ENCODE measurements at places on chromosomes 11 and 22.
A peak's percentile ranks its signal among the peaks of the same experiment; 100 is the strongest.

DNA sequence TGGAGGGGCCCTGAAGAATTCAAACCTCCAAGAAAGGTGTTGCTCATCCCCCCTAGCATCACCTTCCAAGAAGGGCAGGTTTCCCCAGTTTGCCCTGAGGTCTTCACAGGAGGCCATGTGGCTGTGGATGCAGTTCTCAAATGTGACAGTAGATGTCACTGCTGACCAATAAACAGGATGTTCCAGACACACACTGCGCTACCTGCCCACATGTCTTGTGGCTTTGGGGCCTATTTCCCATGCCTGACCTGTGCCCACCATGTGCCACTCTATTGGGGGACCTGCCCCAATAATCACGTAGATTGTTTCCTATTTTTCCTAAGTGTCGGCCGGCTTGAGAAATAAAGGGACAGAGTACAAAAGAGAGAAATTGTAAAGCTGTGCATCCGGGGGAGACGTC is 4.5 kb downstream of the GSTT2 start:
- DNase-seq, result no peak

GRCh38 chr11:15575409-15575808 is 460.7 kb downstream of the INSC start:
- DNase-seq, result no peak

DNA sequence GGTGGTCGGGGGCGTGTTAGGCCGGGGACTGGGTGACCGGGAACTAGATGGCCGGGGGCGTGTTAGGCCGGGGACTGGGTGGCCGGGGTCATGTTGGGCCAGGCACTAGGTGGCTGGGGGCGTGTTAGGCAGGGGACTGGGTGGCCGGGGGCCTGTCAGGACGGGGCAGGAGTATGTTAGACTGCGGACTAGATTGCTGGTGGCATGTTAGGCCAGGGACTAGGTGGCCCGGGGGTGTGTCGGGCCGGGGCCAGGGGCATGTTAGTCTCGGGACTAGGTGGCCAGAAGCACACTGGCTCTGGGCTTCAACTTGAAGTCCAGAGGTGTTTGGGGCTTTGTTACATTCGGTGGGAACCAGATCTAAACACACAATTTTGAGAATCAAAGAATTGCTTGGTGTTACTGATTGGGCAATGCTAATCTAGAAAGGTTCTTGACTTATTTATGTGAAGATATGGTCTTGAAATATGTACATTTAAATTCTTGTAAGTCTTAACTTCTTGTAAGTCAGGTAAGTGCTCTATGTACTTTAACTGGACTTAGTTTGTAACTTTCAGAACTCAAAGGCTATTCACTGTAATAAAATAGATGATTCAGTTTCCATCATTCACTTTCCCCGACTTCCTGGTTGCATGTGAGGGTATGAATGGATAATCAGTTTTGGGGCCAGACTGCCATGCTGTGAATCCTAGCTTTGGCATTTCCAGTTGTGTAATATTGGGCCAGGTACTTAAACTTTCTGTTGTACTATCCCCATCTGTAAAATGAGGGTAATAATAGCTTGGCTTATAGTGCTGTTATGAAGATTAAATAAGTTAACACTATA is 1.1 kb downstream of the EXT2 start:
- DNase-seq, result no peak

GRCh38 chr22:21753374-21754111 is 17.9 kb upstream of the YPEL1 start:
- no peak for DNase-seq

- no peak for DNase-seq
Measured at GRCh38 chr11:130110339-130111108, 40.8 kb downstream of the APLP2 start.

DNA sequence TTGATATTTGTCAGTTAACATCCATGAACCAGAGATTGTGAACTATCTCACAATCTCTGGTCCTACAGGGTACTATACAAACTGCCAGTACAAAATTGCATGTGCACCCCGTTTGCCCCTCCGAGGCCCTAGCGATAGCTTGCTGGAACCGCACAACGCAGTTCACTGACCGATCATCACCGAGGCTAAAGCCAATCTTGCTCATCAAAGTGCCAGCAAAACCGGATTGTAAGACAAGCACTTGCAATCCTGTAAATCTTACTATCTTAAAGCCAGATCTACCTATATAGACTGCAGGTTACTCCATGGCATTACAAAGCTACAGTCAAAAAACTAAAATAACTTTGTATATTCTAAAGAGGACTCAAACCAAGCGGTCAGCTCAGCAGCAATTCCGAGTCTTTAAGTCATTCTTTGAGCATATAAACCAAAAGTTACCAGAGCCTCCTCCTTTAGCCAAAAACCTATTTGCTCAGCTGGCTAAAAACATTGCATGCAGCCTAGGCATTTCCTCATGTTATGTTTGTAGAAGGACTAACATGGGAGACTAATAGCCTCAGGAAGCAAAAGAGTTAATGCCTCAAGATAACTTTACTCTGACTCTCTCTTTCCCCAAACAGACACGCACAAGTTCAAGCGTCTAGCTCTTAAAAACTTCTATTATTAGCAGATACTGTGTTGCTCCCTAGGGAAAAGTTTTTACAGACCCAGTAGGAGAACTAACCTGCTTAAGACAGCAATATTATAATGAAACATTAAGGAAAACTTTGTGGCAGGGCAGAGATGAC is 30.7 kb upstream of the CPT1A start:
- no peak for DNase-seq

GRCh38 chr11:65817312-65817834 is 16.4 kb upstream of the SNX32 start:
- DNase-seq, result no peak

DNA sequence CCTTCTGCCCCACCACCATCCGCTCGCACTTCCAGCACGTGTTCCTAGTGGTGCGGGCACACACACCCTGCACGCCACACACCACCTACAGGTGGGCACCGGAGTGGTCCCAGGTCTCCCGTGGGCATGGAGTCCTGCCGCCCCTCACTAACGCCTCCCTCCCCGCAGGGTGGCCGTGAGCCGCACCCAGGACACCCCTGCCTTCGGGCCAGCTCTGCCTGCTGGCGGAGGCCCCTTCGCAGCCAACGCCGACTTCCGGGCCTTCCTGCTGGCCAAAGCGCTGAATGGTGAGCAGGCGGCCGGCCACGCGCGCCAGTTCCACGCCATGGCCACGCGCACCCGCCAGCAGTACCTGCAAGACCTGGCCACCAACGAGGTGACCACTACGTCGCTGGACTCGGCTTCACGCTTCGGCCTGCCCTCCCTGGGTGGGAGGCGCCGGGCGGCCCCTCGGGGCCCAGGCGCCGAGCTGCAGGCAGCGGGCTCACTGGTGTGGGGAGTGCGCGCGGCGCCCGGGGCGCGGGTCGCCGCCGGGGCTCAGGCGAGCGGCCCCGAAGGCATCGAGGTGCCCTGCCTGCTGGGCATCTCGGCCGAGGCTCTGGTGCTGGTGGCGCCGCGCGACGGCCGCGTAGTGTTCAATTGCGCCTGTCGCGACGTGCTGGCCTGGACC is 8.5 kb downstream of the SIPA1 start:
- DNase-seq, result no peak

DNA sequence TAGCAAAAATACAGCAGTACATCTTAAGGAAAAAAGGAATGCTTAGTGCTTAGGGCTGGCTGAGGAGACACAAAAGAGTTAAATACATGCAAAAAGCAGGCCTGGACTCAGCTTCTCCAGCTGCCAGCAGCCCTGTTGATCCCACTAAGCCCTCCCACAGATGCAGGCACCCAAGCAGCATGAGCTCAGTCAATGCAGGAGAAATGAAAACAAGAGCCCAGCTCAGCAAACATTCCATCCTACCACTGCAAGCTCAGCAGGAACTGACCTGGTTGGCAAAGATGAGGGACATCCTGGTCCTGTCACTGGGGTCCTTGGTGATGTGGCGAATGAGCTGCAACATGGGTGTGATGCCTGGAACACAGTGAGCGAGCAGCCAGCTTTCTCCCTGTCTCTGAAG is 5.8 kb downstream of the CYB5R2 start:
- no peak for DNase-seq

GRCh38 chr11:2266586-2267305 is 3.6 kb downstream of the ASCL2 start:
- DNase-seq, result no peak

DNA sequence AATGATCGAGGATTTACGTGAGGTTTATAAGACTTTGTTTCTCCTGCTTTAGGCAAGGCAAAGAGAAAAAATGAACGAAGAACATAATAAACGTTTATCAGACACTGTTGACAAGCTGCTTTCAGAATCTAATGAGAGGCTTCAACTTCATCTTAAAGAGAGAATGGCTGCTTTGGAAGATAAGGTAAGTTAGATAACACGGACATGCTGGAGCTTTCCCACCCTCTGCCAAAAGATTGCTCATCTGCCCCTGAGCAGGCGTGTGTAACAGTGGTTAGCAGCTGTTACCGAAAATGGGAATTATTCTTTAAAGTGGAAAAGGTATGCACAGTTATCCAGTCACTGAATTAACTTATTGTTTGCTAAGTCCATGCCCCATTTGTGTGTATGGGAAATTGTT is 62.8 kb upstream of the CTTN start:
- no peak for DNase-seq

- no peak for DNase-seq
Measured at GRCh38 chr11:61155741-61156140, 5.5 kb downstream of the VPS37C start.

DNA sequence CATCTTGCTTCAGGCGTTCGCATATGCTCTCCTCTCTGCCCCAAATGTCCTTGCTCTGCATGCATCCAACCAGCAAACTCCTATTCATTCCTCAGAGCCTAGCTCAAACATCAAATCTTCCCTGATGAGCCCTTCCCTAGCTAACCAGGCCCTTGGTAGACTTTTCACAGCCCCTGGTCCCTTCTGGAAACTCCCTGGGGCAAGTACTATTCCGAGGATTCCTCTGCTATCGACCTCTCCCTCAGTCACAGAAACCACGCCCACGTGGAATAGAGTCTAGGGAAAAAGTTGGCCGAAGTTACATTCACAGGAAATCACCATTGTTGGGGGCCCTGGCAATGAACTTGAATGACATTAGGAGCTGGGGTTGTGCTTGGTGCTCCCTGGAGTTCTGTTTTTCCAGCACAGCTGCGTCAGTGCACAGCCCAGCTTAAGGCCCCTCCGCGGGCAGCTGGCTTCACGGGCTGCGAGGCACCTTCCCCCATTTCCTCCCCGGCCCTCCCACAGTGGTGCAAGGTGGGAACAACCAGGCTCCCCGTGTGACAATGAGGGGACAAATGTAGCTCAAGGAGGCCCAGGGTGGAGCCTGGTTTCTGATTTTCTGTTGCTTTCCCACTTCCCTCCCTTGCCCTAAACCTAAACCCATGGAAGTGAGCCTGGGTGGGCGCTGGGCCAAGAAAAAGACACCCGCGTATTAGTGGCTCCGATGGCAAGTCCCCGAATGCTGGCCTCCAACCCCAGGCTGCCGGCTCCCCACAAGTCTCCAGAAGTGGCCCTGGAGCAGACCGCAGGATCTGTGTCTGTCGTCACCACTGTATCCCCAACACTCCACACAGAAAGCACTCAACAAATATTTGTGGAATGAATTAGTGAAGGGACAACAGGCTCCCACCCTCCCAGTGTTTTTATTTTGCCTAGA is 4.3 kb upstream of the ATP5MGL start:
- DNase-seq, result peak; percentile 31

DNA sequence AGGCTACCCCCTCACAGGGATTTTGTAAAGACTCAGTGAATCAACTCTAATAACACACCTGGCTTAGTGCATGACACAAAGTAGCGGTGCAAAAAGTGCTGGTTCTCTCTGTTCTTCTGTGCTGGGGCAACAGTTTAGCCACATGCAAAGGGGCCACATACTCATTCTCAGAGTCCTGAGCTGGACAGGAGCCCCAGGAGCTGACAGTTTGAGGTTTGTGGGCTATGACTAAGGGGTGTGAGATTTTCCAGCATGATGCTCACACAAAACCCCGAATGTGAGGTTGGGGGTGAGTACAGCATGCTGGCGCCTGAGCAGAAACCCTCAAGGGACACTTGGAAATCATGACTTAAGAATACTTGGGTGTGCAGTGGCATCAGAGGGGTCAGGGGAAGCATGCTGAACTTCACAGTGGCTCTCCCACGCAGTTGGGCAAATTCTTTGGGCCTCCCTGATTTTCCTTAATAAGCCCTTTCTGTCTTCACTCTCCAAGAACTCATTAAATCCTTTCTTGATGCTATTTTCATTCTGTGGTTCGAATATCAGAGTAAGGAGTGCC is 31.0 kb downstream of the TMPRSS5 start:
- DNase-seq, result no peak

DNA sequence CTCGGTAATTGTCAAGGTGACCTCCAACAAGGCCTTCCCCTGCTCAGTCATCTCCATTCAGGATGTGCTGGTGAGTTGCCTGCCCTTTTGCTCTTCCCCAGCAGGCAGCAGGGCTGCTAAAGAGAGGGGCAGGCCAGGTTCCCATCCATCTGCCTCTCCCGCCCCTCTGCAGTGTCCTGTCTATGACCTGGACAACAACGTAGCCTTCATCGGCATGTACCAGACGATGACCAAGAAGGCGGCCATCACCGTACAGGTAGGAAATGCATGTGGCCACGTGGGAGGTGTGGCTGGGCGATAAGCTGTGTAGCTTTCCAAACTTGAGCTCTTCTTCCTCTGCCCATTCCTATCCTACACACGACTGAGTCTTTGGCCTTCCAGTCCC is 4.0 kb downstream of the SIDT2 start:
- DNase-seq, result no peak

DNA sequence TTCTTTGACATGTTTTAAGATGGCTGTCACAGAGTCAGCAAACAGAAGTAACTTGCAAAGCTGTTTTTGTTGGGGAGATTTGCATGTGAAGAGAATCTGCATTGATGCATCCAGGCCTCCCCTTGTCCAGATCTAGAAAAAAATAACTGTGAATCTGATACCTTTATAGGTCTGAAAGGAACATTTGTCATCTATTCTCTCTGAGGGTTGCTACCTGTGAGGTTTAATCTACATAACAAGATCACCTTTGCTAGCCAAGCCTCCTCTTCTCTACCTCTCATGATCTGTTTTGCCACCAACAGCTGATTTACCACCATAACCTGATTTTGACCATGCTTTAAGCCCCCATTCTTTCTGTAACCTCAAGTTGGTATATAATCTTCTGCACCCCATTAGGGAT is 47.2 kb upstream of the SLC5A12 start:
- no peak for DNase-seq

DNA sequence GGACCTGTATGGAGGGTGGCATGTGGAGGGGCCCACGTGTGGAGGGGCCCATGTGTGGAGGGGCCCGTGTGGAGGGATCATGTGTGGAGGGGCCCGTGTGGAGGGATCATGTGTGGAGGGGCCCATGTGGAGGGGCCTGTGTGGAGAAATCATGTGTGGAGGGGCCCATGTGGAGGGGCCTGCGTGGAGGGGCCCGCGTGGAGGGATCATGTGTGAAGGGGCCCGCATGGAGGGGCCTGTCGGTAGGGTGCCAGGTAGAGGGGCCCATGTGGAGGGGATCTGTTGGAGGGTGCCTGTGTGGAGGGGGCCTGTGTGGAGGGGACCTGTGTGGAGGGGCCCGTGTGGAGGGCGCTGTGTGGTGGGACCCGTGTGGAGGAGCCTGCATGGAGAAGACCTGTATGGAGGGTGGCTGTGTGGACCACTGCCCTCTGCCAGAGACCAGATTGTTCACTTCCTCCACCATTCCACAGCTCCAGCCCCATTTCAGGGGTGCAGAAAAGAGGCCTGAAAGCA is 47.0 kb downstream of the IGLL5 start:
- no peak for DNase-seq

Data from H9 (cell line).